Bone marrow (tissue), 2 donors: ENCODE measurements at places on chromosomes 13 and 19.

- no peak for DNase-seq
Observed at GRCh38 chr13:102609696-102610095, 12.9 kb downstream of the TPP2 start.

DNA sequence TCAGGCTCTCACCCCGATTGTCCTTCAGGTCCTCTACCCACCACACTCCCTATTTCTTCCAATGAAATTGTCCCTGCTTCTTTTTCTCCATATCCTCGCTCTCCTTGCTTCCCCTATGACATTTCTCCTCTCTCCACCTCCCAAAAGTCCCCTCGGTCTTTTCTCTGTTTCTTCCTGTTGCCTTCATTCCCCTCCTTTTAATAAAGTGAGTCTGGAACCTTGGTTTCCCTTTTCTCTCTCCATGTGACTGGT, 676 bp upstream of the ZNF574 start:
- DNase-seq: no peak

DNA sequence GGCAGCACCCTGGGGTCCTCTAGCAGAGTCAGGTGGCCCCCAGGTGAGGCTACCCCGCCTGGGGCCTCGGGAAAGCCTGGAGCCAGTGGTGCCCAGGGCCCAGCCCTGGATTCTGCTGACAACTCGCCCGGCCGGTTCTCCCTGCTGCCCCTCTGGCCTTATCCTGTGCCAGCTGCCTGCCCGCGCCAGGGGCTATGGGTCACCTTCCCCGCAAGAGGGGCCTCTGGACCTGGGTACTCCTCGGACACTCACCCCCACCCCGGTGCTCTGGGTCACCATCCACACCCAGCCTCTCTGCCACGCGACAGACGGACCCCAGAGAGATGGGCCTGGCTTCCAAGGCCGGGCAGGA, 24.0 kb downstream of the ZBTB7A start:
- no peak for DNase-seq

DNA sequence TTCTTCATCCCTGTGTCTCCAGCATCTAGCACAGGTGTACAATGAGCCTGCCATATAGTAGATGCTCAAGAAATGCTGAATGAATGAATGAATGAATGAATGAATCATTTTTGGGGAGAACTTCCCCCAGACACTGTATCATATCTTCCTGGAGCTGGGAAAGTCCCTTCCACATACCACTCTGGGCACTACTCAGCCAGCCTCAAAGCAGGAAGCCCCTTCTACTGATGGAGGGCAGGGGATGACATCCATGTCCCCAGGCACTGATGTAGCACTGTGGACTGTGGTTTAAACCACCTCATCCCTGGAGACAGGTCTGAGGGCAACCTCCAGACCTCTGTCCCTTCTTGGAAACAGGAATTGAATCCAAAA, 4.8 kb downstream of the GNA15 start:
- DNase-seq: no peak

DNA sequence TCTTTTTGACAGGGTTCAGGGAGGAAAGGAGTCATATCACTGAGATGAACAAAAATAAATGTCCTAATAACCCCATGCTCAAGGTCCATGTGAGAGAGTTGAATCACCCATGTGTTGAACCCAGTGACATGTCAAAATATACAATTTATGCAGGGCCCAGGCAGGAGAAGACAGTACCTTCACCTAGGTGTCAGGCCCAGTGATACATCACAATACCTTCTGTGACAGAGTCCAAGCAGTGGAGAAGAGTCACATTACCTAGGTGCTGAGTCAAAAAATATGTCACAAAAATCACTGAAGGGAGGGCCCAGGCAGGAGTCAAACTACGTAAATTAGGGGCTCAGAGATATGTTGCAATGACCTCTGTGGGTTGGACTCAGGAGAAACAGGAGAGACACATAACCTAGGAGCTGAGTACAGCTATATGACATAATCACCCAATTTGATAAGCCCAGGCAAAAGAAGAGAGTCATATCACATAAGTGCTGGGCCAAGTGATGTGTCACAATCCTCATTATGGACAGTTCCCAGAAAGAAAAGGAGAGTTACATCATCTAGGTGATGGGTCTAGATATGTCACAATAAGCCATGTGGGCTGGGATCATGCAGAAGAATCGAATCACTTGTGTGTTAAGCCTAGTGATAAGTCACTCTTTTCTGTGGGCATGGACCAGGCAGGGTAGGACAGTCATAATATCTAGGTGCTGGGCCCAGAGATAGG, 13.8 kb upstream of the ZNF724 start:
- no peak for DNase-seq

DNA sequence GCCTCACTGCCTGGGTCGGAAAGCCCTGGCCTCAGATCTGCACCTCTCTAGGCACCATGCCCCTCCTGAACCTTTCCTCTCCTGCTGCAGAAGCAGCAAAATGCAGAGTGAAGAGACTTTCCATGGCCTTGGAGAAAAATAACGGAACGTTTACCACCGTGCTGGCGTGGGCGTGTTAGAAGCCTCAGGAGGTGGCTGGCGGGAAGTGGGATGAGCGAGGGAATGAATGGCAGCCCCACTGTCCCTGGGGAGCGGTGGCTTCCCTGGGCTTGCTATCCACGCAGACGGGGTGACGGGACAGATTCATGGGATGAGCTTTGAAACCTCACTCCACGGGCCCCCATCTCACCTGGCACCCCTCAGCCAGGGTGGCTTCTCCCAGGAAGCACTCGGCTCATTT, 4.3 kb downstream of the TEX29 start:
- no peak for DNase-seq

DNA sequence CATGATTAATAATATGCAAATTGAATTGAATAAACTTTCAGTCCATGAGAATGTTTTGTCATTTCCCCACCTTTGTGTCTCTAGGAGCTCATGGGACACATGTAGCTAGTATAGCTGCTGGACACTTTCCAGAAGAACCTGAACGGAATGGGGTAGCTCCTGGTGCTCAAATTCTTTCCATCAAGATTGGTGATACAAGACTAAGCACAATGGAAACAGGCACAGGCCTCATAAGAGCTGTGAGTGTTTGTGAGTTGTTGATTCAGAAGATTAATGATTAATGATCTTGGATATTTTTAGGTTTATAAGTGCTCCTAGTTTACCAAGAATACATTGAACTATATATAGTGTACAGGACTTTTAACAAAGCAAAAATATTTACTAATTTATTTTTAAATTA, 30.1 kb downstream of the TPP2 start:
- no peak for DNase-seq

- DNase-seq: no peak
Observed at GRCh38 chr19:7902796-7903243, 857 bp upstream of the MAP2K7 start.

- no peak for DNase-seq
Observed at GRCh38 chr13:61094865-61095264, 320.8 kb downstream of the PCDH20 start.
